ENCODE measurements at places on chromosomes 7 and 10.

DNA sequence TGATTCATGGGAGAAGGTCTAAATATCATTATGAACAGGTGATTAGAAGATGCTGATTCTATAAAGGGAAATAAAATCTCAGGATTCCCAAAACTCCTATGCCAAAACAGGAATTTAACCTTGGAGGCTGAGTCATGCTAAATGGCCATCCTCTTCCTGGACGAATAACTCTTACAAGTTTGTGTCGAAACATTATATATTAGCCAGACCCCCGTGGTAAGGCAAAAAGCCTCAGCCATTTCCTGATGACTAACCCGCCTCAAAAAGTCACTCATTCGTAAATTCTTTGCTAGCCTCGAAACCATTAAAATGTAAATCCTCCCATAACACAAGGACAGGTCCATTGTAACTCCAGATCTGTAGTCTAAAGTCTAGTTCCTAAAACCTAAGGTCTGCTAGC lies 32.0 kb downstream of the CUL2 start:
- no peak for DNase-seq

DNA sequence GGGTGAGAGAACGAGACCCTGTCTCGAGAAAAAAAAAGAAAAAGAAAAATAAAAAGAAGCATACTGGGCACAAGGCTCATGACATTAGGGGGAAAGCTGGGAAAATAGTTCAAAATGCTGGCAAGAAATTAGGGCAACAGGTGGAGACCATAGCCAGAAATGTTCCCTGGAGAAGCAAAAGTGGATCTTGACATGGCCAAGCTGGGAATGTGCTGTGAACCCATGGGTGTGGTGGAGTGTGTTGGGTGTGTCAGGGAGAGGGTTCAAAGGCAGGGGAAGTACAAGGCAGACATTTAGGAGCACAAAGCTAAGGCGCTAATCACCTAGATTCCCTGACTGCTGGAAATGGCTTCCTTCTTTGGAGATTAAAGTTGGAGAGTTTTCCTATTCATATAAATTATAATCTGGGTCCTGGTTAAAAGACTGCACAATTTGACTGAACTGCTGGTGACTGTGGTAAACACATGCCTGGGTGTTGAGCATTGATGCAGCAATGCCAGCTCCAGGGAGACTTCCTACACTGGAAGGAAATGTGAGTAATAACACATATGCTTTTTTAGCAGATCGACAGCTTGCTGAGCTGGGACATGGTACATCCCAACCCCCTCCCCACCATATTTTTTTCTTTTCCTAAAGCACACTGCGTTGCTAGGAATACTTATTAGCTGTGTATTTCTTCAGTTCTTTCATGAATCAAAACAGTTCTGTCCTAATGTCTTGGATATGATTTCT lies 70.1 kb upstream of the ARHGAP21 start:
- DNase-seq: no peak

DNA sequence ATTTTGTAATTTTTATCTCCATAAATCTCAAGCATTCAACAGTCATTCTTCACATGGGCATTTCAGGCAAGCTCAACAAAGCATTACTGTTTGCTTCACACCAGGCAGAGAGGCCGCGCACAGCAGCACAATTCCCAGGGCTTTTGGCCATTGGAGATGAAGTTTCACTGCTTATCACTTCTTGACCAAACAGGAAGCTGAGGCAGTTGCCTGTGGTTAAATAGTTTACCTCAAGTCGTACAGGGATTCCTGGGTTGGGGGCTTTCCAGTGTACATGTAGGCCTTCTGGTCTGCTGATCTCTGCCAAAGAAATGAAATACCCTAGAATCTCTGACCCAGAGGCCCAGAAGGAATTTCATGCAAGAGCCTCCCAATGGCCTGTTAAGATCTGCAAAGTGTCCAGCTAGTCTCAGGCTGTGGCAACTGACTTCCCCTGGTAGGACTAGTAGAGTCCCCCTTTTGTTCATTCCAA lies 11.2 kb upstream of the PRDX3 start:
- no peak for DNase-seq

DNA sequence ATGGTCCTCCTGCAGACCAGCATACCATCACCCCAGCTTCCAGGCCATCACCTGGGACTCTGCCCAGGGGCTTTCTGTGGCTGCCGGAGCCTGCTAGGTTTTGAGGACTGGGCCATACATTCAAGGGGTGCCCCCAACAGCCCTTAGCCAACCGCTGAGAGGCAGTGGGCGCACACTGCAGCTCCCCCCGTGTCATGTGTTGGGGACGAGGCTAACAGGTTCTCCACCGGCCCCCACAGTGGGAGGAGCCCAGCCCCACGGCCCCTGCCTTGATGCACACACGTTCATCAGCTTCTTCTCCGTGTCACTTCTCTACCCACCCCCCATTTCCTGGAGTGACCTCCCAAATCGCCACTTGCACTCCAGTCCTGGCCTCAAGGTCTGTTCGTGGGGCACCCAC lies 543.2 kb upstream of the FOXK1 start:
- no peak for DNase-seq

- peak; percentile 58 for DNase-seq
Measured at GRCh38 chr7:105691680-105692564, 110.6 kb upstream of the EFCAB10 start.

DNA sequence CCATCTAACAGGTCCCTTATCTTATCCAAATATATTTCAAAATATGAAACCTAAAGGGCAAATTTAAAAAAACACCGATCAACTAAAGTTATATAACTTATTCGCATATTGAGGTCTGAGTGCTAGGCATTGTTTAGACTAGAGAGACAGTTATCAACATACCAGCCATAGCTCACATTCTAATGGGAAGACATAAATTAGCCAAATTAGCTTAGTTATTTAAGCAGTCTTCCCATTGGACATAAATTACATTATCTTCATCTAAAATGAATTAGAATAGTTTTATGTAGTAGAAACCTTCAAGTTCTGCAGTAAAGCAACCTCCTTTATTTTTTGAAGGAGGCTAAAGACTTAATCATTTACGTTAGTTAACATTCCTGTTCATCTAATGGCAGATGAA lies 17.4 kb downstream of the KIF5B start:
- no peak for DNase-seq

DNA sequence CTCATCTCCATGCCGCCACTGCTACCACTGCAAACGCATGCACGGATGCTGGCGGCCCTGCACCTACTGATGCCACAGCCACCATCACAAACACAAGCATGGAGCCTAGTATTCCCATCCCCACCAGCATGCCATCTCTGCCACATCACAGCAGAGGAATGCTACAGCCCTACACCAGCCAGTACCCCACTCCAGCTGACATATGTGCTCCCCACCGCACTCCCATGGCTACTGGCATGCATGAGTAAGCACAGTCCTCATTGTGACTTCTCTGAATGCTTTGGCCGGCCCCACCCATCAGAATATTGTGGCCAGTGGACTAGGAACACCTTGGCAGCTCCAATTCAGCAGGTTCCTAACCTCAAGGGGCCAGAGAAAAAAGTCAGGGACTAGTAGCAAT lies 705.5 kb downstream of the POM121L12 start:
- no peak for DNase-seq

GRCh38 chr7:141649865-141650634 lies 51.9 kb downstream of the DENND11 start:
- DNase-seq: peak; percentile 77

- peak; percentile 13 for DNase-seq
Measured at GRCh38 chr10:71486484-71487114, 89.9 kb downstream of the CDH23 start.

DNA sequence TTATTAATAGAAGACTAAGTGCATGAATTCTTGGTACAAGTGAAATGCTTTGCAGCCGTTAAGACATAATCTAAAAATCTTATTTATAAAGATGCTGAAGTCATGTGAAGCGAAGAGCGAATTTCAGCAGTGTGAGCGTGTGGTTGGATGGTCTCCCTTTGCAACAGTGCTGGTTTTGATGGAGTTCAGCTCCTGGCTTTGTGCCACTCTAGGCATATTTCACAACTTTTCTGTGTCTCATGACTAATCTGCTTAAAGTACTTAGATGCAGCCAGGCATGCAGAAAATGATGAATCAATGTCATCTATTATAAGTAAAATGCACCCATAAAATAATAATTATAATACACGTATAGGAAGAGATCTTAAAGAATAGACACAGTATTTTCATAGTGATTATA lies 107.2 kb upstream of the TCERG1L start:
- no peak for DNase-seq

GRCh38 chr10:116771959-116772585 lies 29.7 kb upstream of the HSPA12A start:
- DNase-seq: no peak

DNA sequence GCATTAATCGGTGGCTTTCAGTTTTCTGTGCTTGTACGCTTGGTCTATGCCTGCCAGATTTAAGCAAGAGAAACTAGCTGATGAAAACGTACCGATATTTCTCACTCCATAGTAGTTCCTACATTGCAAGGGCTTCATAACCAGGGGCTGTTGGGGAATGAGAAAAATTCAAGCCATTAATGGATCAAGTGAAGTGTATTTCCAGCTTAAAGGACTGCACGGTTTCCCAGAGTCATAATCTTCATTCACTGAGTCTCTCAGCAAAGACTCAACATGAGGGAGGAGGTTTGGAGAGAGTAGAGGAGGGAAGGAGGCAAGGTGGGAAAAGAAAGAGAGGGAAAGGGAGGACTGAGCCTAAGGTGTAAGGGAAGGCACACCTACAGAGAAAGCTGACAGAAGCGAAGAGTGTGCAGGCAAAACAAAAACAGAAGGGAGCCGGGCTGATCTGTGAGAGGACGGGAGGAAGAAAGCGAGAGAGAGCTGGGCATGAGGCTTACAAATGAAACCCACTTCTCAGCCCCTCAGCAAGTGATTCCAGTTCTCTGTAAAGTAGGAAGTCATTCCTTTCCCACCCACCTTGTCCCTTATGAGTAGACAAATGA lies 625 bp downstream of the GIMAP2 start:
- no peak for DNase-seq

GRCh38 chr10:48899781-48900180 lies 39.9 kb downstream of the LRRC18 start:
- DNase-seq: no peak

DNA sequence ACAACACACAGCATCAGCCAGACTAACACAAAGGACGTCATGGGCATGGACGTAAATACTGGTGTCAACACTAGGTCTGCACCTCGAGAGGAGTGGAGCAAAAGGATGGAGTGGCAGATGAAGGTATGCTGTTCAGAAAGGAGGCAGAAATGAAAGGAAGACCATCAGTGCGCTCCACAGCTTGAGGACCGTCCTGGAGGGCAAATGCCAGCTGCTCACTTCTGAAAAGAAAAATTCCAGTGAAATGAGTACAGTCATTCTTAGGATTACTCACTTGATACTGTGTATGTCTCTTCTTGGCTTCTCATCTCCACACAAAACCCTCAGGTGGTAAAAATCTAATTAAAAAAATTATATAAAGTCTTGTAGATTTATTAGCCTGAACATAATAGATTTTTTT lies 44.8 kb downstream of the EGFR start:
- no peak for DNase-seq

GRCh38 chr7:44104860-44105771 lies 971 bp downstream of the AEBP1 start:
- DNase-seq: no peak

DNA sequence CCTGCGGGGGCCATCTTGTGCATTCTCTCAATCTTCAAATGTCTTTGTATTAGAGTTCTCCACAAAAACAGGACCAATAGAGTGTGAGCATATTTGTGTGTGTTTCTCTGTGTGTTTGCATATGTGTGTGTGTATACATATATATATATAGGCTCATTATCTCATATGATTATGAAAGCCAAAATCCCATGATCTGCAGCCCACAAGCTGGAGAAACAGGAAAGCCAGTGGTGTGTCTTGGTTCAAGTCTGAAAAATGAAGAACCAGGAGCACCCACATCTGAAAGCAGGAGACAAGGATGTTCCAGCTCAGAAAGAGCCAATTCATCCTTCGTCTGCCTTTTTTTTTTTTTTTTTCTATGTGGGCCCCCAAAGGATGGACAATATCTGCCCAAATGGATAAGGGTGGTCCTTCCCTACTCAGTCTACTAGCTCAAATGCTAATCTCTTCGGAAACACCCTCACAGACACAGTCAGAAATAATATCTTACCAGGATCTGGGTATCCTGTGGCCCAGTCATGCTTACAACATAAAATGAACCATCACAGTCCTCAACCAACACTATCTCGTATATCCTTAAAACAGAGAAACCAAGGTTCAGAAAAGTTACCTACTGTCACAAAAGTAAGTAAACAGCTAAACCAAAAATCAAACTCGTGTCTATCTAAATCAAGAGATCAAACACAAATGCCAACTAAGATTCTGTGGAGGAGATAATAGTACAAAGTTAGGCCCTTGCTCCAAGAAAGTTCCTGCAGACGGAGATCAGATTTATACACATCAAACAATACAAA lies 141.9 kb downstream of the JMJD1C start:
- DNase-seq: no peak

DNA sequence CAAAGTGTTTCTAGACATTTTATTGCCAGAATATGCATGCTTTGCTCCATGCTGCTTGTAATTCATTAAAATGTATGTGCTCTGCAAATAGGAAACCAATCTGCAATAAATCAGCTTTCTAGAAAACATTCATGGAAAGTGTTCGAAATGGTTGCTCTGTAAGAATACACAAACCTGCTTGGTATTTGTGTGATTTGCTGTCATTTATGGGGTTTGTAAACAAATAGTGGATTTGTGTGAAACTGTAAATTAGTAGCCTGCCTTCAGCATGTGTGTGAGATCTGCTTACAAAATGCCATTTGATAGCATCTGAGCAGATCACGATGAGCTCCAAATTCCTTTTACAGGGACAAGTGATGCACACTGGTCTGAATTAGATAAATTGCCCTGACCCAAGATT lies 219.0 kb upstream of the CSTF2T start:
- no peak for DNase-seq

GRCh38 chr7:96310110-96310509 lies 11.8 kb downstream of the SLC25A13 start:
- no peak for DNase-seq

DNA sequence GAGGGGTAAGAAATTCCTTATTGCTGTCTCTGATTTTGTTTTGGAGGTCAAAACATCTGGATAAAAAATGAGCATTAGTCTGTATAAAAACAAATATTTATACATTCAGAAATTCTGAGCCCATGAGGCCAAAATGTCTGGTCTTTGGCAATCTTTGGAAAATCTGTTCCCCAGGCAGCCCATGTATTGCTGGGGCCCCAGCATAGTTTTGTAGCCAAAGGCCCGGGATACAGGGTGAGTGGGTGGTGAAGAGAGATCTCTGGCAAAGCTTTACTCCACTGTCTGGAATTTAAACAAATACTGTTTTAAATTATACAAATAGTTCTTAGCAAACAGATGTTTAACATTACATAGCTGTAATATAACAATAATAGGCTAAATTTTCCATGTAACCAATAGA lies 134.7 kb upstream of the GALNT17 start:
- no peak for DNase-seq

DNA sequence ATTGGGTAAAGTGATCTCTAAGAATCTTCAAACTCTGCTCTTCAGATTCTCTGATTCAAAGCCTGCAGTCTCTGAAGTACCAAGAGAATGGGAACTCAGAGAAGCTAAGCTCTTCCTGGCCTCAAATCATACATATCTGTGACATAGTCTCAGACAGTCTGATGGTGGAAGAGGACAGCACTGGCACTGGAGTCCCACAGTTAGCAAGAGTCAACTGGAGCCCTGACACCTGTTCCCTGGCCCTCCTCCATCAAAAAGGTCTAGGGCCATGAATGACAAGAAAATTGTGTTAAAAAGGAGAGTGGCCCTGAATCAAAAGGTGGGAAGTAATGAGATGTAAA lies 37.7 kb downstream of the PRSS2 start:
- DNase-seq: no peak
